ENCODE measurements at places on chromosomes 12 and 14.

DNA sequence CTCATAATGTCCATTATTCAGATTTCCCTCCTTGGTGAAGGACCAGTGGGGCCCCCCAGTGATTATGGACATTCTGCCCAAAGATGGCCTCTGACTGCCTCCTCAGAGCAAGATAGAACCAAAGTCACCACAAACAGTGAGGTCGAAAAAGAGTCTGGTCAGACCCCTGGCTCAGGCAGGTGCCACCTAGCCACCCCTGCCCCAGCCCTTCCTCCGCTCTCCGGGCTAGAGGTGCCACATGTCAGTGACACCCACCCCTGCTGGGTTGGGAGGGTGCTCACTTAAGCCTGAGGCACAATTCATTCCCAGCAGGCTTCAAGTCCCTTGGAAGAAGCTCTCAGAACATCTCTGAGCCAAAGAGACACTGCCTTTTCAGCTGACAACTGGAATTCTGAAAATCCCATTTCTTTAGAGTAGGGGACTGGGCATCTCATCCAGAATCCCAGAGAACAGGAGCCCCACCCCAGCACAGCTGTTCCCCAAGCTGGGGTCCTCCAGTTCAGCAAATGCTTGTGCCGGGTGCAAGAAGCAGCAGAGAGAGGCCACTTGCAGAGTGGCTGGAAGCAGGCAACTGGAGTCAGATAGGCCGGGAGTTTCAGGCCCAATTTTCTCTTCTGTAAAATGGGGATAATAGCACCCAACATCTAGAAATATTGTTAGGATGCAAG is 50.3 kb downstream of the ISCA2 start:
- no peak for DNase-seq

DNA sequence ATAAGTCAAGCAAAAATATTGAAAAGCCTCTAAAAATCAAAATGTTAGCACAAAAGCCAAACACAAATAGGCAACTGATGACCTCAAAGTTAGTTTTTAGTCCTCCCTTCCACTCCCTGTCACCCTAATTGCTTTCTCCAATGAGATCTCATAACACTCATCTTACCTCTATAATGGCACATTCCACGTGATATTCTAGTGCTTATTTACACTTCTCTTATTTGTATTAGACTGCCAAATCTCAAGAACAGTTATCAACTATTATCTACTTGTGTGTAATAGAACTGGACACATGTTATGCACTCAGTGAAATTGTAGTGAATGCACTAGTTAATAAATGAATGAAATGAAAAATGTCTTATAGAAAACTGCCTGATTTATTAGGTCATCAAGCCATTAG is 55.5 kb upstream of the AVPR1A start:
- DNase-seq, result peak; percentile 58

DNA sequence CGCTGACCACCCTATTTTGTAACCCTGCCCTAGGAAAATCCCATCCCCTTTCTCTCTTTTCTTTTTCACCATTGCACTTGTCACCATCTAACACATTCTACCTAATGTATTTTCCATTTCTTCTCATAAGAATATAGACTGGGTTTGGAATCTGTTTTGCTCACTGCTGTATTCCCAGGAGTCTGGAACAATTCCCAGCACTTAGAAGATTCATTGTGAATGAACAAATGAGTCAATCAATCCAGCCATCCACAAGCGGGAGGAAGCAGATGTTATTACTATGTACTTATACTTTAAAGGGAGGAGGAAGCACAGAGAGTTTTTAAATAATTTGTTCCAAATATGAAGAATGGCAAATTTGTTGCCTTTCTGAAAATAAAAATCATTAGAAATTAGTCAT is 142.1 kb downstream of the KIF21A start:
- no peak for DNase-seq

GRCh38 chr12:86712425-86712843 is 456.2 kb upstream of the MGAT4C start:
- no peak for DNase-seq

- peak; percentile 70 for DNase-seq
Measured at GRCh38 chr12:32964981-32965585, 68.5 kb upstream of the PKP2 start.

DNA sequence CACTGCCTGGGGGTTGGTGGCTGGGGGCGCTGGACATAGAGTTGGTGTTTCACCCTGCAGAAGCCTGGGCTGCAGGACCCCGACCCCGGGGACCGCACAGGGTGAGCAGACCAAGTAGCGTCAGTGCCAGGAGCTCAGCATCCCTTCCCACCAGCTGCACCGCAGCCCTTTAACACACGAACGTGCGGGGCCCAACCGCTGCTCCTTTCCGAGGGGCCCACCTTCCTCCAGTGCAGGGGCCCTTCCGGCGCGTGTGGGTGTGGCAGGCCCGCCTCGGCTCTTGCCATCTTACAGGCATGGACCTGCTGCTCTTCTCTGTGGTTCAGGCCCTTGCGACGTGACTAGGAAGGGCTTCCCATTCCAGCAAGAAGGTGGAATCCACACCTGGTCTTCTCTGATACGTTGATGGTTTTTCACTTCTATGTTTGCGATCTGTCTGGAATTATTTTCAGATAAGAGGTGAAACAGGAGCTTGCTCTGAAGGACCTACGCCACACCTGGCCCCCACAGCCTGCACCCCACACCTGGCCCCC is 47.8 kb downstream of the LRCOL1 start:
- DNase-seq, result no peak

- no peak for DNase-seq
Measured at GRCh38 chr12:110286623-110287022, 5.6 kb downstream of the ATP2A2 start.

- no peak for DNase-seq
Measured at GRCh38 chr14:100135073-100135472, 24.4 kb downstream of the DEGS2 start.

DNA sequence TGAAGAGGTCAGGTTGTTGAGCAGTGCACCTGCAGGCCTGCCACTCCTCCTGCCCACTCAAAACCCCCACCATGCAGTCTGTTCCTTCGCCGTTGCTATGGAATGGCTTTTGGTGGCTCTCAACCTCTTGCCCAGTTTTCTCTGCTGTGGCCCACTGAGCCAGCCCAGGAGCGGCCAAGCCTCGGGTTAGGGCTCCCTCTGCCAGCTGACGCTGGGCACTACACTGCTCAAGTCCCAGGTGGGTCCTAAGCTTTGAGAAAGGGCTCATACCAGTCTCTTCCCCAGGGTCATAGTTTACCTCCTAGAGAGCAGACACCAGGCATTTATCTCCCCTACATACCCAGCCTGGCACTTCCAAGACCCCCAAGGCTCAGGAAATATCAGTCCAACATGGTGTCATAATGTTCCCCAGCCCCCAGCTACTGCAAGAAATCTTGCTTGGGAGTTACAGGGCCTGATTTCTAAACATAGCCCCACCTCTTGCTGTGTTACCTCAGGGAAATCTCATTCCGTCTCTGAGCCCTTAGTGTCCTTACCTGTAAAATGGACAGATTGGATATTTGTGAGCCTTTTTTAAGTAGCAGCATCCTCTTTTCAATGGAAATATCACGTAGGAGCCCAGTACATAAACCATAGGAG is 59.4 kb downstream of the TSPAN11 start:
- DNase-seq, result peak; percentile 67

DNA sequence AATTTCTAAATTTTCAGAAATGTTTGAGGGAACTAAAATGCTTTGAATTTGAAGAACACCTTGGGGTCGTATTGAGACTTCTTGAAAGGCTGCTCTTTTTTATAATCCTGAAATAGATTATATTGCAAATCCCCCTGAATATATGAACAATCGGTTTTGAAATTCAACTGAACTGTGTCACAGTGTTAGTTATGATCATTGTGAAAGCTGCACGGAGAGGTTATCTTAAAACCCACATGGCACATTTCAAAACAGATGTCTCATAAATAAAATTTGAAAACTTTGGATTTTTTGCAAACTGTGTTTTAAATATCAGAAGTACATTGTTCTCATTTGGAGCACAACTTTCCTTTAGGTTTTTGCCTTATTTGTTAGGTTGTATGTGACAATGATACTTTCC is 218.4 kb downstream of the TMEM117 start:
- no peak for DNase-seq
